ENCODE measurements at places on chromosomes 1 and 21.
A peak's percentile ranks its signal among the peaks of the same experiment; 100 is the strongest.

- DNase-seq, result no peak
Observed at GRCh38 chr1:3082571-3083516, 13.8 kb downstream of the PRDM16 start.

GRCh38 chr1:172269084-172269483 is 151.4 kb upstream of the C1orf105 start:
- no peak for DNase-seq

DNA sequence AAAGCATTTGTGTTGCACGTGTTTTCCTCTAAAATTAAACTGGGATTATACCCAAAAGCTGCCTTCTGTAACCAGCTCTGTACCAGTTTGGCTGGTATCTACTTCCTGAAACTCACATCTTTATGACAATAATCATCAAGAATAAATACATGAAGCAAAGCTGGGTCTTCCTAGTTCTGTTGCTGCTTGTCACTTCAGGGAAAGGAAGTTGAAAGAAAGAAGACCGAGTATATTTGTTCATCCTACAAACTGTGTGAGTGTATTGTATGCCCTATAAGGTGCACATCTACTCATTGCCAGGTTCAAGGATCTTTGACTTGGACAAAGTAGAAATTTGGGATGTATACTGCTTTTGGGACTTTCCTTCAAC is 29.1 kb upstream of the IFNGR2 start:
- DNase-seq, result no peak

DNA sequence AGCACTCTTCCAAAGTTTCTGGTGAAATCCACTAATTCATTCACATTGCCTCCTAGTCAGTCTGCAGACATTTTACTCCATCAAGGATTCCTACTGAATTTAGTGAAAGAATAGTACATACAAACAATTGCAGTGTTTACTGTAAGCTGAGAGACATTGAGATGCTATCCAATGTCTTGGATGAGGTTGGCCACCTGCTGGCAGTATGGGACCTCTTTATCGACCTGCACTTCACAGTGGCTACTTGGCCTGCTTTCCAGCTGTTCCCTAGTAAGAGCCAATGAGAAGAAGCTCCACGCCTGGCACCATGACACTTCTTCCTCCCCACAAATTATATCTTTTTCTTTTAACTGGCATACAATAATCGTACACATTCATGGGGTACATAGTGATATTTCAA is 51.5 kb upstream of the LRIF1 start:
- no peak for DNase-seq

- DNase-seq, result peak; percentile 98
Observed at GRCh38 chr1:45687014-45687753, 797 bp upstream of the TMEM69 start.

DNA sequence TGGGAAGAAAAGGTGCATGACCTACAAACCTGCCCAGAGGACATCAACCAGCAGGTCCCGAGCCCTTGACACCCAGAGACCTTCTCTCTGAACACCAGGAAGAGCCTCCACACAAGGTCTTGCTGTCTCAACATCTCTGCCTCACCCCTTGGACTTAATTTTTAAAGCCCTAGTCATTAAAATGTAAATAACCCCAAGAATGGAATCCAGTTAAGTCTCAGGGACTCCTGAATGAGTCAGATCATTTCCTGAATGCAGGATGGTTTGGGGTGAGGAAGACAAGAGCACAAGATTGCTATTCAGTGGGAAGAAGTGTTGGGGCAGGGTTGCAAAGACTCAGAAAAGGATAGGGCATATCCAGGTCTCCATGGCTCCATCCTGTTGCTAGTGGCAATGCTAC is 17.8 kb upstream of the GRIK3 start:
- no peak for DNase-seq

GRCh38 chr21:45332415-45332814 is 44.7 kb upstream of the POFUT2 start:
- no peak for DNase-seq

DNA sequence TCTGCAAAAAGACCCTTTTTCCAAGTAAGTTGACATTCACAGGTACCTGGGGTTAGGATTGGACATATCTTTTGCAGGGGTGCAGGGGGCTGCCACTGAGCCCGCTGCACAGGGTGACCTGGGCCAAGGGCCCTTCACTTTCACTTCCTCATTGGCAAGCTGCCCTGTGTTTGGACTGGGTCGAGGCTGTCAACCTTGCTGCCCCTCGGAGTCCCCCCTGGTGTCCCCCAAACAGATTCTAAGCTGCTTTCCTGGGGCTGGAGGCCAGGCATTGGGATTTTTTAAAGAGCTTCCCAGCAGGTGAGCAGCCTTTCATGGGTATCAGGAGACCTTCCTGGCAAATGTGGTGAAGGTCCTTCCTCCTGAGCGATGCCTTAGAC is 7.9 kb upstream of the UMODL1 start:
- no peak for DNase-seq

- DNase-seq, result no peak
Observed at GRCh38 chr1:199780948-199781670, 246.4 kb upstream of the NR5A2 start.

DNA sequence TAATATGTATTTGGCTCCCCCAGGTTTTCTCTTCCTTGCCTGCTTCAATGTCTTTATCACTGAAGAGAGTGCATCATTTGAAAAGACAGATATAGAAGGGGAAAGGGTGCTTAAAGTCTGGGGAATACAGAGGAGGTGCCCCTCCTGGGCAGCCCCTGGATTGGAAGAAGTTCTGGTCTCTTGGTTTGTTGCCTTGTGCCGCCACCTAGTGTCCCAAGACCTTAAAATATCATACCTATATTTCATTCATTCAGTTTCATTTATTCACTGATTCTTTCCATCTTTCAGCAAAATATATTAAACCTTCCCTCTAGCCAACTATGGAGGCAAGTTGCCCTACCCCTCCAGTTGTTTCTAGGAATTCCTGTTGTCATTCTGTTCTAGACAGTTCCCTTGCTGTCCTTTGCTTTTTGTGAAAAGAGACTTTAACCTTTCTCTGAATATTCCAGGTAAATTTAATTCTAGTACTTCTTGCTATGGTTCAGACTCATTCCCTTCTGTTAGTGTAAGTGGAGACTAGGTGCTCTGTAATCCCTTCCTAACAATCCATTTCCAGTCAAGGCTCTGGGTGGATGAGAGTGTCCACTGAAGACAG is 56.1 kb downstream of the MEF2D start:
- no peak for DNase-seq

DNA sequence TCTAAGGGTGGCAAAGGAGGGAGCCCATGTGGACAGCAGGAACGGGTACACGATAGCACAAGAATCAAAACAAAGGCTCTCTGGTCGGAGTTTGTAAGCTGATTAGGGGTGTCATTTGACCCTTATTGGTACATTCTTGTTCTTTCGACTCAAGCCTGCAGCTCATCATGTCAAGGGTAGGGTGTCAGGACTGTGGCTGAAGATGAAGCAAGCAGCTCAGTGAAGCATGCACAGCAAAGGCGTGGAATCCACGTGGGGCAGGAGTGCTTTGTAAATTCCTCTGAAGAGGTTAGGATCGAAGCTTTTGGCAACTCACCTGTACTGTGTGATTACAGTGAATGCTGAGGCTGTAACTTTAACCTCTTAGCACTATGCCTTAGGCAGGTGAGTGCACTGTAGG is 4.7 kb upstream of the ABCB10 start:
- no peak for DNase-seq

GRCh38 chr1:8431784-8432183 is 113.9 kb downstream of the SLC45A1 start:
- no peak for DNase-seq

DNA sequence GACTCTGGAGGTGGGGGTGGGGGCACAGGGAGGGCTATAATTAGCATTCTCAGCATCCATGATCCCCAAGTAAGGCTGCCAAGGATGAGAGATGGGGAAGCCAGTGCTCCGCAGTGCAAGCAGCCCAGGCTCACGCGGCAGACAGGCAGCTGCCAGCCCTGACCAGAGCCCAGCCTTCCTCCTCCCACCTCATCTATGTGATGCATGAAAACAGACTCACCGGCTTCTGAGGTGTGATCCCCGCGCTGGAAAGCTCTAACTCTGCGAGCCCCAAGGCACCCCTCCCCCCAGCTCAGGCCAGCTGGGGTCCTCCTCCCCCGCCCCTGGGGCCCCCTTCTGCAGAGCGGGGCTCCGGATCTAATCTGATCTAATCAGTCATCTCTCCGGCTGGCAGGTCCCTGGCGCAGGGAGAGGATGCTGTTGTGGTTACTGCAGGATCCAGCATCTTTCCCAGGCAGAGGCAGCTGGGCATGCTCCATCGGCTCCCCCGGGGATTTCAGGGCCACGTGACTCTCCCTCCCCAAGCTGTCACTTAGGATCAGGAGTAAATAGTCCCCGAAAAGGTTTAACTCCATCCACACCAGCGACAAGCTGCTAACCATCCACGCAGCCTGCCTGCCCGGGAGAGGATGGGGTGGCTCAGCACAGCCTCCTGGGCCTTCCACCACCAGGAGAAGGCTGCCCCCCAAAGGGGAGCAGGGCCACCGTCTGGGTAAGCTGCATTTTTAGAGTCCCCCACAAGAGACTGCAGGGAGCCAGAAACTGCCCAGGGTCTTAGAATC is at the start of gene PLEKHA6:
Gene PLEKHA6, minus strand, starts transcription at position 456 of the 782 bp plus-strand sequence. CDS start 86,202 bp downstream, outside the sequence.
- no peak for DNase-seq

All from gastrocnemius medialis (tissue), 4 donors.